ENCODE measurements at places on chromosomes 4 and X.

- peak; percentile 46 for DNase-seq
Observed at GRCh38 chr4:185112104-185112503, 31.0 kb upstream of the SLC25A4 start.

- no peak for DNase-seq
Observed at GRCh38 chr4:125317525-125317877, 2.7 kb downstream of the FAT4 start.

- no peak for DNase-seq
Observed at GRCh38 chr4:94758700-94759399, 1.1 kb downstream of the BMPR1B start.

DNA sequence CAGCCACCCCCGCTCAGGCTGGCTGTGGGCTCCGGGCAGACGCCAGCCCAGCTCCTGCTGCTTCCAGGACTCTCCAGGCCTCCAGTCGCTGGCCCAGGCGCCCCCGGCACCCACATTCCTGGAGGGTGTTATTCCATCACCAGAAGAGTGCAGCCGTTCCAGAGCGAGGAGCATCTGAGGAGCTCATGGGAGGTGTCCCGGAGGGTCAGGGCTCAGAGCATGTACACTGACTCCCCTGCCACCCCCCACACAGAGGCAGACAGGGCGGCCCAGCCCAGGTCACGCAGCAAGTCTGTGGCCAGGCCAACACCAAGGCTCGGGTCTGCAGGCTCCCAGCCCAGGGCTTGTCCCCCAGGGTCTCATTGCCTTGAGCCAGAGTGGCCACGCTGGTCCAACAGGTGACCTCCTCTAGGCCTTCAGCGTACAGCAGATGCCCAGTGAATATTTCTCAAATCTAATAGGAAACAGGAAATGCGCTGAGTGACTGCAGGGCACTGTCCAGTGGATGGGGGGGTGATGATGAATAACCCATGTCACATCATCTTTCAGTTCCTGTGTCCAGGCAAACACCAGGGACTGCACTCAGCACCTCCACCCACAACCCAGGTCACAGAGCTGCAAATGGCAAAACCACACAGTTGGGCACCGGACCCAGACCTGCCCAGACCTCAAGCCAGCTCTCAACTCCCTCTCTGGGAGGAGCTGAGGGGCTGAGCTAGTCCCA lies 37.2 kb downstream of the ABLIM2 start:
- DNase-seq = no peak

DNA sequence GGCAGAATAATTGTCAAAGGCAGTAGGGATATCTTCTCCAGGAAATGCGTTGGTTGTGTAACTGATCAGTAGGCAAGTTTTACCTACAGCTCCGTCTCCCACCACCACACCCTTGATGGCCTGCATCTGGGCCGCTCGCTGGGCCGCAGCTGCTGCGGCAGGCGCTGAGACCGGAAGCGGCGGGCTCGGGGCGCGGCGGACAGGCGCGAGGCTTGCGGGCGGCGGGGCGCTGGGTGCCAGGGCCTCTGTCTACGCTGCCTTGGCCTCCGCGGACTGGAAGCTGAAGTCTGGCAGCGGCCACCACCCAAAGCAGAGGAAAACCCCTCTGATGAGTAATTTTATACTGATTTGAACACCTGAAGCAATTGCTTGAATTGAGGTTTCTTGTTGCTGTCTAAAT lies 124.2 kb upstream of the ZIC3 start:
- no peak for DNase-seq

DNA sequence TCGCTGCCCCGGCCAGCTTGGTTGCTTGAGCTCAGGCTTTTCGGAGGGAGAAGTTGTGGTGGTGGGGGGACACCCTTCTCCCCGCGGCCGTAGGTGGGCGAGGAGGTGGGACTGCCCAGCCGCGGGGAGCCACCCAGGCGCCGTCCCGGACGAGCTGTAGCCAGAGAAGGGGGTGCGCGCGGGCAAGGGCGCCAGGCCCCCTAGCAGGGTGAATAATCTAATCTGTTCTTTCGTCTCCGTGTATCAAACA lies 3.1 kb downstream of the MID1IP1 start:
- DNase-seq = no peak

GRCh38 chrX:23373129-23373804 lies 38.6 kb downstream of the PTCHD1 start:
- no peak for DNase-seq

DNA sequence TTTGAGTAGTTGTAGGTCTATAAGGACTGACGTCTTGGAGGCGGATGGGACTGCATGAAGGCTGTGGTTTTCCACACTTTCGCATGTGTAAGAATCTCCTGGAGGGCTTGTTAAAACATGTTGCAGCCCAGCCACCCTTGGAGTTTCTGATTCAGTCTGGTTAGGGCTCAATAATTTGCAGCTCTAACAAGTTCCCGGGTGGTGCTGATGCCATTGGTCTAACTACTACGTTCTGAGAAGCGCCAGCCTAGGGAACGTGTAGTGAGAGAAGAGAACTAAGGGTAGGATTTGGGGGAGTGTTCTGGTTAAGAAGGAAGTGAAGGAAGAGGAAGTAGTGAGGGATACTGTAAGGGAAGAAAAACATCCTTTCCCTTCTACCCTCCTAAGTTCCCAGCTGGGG lies 138.9 kb downstream of the LARP7 start:
- DNase-seq = no peak

DNA sequence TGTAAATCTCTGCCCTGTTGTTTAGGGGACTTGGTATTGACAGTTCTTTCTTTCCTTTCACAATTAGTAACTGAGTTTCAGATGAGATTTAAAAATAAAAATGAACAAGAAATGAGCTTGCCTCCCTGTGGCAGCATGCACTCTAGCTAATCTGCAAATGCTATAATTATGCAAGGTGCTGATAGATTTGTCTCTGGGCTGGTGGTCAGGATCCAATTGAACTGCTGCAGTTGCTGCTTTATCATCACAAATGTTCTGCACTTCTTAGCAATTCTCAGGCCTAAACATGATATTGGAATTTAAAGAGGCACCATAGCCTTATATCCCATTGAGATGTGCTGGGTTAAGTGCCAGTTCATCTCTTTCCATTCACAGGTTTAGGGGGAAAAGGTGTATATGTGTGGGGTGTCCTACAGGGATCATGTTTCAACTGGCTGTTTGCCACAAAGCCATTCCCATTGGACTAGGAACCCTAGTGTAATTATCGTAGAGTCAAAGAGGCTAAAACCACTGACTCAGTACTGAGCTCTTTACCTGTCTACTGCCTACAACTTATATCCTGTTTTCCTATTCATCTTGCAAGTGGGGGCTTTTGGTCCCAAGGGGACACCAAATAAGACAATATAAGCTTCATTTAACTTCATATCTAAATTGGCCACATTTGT lies 260.3 kb upstream of the TEX13A start:
- DNase-seq = no peak

DNA sequence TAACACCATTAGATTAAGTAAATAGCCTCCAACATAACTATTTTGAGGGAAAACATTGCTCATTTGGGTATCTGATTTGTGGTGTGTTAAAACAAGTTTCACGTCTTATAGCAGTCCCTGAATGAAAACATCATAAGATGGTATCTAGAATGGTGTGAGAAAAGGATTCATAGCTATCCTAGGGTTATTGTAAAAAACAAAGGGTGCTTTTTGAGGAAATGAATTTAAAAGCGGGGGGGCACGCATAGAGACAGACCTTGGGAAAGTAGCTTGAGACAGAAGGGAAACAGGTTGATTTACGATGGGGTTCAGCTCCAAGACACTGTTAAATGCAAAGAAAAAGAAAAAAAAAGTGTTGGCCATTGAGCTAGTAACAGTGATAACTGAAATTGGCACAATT lies 768 bp upstream of the CXCL10 start:
- no peak for DNase-seq

- no peak for DNase-seq
Observed at GRCh38 chr4:60721685-60722084, 478.4 kb upstream of the ADGRL3 start.

DNA sequence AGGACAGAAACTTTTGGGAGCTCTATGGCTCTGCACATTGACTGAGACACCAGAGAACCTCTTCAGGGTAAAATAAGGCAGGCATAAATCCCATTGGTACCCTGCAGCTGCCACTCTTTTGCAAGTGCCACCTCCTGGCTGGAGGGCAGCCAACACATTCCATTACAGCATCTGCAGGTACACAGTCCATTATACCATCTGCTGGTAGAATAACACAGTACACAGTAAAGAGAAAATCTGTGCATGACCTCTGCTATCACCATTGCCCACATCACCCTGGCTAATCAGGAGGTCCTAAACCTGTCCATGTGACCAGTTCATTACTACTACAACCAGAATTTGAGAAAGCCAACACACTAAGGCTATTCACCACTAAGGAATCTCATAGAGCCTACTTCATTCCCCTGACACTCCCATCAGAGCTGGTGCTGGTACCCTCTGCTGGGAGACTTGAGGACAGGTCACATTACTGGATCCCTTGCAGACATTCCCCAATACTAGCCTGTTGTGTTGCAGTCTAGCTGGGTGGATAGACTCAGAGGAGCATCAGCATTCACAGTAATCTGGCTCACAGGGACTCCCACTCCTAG lies 176.2 kb upstream of the TACR3 start:
- no peak for DNase-seq

DNA sequence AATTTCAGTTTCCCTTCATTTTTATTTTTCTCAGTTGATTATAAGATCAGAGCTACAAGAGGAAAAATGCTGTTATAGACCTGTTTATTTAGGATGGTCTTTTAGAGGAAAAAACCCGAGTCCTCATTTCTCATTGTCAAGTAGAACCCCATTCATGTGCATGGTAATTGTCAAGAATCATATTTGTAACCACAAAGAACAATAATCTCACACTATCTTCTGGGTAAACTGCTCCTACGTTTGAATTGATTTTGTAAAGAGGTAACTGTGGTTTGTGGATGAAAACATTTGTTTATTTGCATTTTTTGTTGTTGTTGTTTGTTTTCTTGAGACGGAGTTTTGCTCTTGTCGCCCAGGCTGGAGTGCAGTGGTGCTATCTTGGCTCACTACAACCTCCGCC lies 23.8 kb downstream of the RAPGEF2 start:
- DNase-seq = no peak

DNA sequence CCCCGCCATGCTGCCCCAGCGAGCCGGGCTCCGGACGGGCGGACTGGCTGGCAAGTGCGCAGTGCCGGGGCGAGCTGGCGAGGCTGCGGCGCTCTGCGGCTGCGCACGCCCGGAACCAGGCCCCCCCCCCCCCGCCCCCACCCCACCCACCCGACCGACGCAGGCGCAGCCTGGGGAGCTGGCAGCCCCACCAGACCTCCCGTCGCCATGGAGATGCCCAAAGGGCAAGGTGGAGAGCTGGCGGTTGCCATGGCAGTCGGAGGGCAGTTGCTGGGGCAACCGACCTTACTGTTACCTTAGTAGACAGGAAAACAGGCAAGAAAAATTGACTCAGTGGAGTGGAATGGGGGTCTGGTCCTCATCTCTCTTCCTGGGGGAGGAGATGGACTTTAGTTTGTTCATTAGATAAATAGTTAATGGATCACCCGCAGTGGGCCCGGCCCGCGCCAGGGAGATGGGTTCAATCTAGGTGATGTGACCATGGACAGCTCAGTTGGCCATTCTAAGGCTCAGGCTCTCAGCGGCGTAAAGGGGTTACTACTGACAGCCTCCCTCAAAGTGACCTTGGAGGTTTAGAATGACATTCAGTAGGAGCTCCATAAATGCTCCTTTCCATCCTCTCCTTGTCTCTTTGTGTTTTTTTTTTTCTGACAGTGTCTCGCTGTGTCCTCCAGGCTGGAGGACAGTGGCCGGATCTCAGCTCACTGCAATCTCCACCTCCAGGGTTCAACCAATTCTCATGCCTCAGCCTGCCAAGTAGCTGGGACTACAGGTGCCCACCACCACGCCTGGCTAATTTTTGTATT lies at the start of gene PCSK1N:
PCSK1N (minus strand) TSS at position 87 of the 806 bp plus-strand sequence; CDS start at position 9, 78 bp downstream.
- DNase-seq = no peak

- no peak for DNase-seq
Observed at GRCh38 chr4:138005486-138005885, 236.7 kb downstream of the SLC7A11 start.

- DNase-seq = no peak
Observed at GRCh38 chr4:108192056-108192455, 23.3 kb upstream of the LEF1 start.

- DNase-seq = no peak
Observed at GRCh38 chr4:3682236-3683076, 83.7 kb upstream of the ADRA2C start.

DNA sequence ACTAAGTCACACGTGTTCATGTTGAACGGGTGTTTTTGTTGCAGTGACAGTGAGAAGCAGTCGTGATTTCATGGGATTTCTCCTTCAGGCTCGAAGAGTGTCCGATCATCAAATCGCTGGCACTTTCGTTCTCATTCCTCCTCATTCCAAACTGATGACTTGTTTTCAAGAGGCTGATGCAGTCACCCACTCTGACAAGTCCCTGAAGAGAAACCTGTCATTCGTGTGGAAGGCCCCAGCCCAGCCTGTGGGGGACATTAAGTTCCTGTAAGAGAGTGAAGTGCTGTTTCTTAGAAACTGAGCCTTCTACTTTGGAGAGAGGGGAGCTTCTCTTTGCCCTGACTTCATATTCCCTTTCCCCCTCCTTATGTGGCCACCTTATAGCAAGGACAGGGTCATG lies 8.0 kb downstream of the REELD1 start:
- no peak for DNase-seq

- DNase-seq = no peak
Observed at GRCh38 chr4:38013461-38014366, 53.5 kb downstream of the PTTG2 start.

- DNase-seq = no peak
Observed at GRCh38 chrX:135530097-135530496, 9.6 kb downstream of the INTS6L start.

GRCh38 chr4:172657081-172657480 lies 511.5 kb upstream of the GALNT7 start:
- no peak for DNase-seq

GRCh38 chr4:63063760-63064159 lies 1345.5 kb downstream of the TECRL start:
- no peak for DNase-seq

GRCh38 chr4:109861916-109862511 lies 14.1 kb downstream of the LRIT3 start:
- no peak for DNase-seq

GRCh38 chr4:53037892-53038291 lies 175.8 kb downstream of the RASL11B start:
- DNase-seq = no peak

GRCh38 chrX:69019073-69019890 lies 146.0 kb downstream of the PJA1 start:
- no peak for DNase-seq

All from BJ (cell line).